ENCODE measurements at places on chromosomes 6 and 20.

DNA sequence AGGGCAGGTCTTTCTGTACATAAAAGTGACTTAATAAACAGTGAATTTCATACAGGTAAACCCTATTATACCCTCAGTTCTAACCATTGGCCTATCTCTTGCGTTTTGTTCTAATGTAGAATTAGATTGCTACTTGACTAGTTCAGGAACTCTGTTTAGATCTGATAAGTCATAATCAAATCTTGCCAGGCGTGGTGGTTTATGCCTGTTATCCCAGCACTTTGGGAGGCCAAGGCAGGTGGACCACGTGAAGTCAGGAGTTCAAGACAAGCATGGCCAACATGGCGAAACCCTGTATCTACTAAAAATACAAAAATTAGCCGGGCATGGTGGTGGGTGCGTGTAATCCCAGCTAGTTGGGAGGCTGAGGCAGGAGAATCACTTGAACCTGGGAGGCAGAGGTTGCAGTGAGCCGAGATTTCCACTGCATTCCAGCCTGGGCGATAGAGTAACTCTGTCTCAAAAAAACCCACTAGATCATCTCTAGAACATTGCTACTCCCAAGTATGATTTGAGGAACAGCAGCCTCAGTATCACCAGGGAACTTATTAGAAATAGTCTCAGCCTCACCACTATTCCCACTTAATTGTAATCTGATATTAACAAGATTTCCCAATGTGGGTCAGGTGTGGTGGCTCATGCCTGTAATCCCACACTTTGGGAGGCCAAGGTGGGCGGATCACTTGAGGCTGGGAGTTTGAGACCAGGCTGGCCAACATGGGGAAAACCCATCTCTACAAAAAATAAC, 12.2 kb downstream of the GTPBP2 start:
- DNase-seq: no peak

DNA sequence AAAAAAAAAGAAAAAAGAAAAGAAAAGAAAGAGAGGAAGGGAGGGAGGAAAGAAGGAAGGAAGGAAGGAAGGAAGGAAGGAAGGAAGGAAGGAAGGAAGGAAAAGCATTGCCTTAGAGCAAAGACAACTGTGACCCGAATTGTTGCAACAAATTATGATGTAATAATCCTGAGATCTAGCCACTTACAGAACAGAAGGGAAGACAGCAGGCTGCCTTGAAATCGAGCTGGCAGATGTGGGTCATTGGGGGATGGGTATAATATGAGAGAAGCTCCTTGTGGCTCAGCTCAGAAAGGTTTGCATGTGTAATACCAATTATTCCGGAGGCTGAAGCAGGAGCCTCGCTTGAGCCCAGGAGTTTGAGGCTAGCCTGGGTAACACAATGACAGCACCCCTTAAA, 208.1 kb upstream of the PROKR2 start:
- no peak for DNase-seq

DNA sequence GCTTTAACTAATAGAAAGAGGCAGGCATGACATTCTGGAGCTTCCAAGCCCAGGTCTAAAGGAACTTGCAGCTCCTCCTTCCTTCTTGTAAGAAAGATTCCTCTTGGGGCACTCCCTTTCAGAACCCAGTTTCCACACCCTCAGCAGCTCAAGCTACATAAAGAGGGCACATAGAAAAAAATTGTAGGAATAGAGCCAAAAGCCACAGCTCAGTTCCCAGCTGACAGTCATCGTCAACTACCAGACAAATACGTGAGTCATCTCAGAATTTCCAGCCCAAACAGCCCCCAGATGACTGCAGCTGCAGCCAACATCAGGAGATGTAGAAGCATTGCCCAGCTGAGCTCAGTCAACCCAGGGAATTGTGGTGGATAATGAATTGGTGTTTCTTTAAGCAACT, 349.8 kb upstream of the ARID1B start:
- DNase-seq: no peak

DNA sequence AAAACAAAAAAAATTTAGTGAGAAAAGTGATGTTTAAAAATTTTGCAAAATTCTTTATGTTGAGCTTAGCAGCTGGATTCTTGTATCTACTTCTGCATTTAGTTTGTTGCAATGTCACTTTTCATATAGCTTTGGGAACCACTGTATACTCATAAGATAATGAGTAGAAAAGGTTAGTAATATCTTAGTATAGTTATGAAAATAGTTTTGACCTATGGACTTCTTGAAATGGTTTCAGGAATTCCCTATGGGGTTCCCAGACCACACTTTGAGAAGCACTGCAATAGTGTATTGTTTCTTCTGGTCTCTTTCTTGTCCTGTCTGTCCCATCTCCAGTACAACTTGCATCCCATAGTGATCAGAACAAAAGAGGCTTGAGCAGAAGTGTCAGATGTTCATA, 29.4 kb downstream of the PPP1R16B start:
- DNase-seq: no peak

- no peak for DNase-seq
Observed at GRCh38 chr6:157966589-157966977, 15.1 kb upstream of the SYNJ2 start.
